ENCODE measurements at places on chromosomes 16 and 17.

GRCh38 chr16:55487048-55487803 is 8.2 kb downstream of the MMP2 start:
- DNase-seq: no peak

- DNase-seq: no peak
These were observed 49.7 kb upstream of the ENDOV start for GRCh38 chr17:80365001-80365965.

DNA sequence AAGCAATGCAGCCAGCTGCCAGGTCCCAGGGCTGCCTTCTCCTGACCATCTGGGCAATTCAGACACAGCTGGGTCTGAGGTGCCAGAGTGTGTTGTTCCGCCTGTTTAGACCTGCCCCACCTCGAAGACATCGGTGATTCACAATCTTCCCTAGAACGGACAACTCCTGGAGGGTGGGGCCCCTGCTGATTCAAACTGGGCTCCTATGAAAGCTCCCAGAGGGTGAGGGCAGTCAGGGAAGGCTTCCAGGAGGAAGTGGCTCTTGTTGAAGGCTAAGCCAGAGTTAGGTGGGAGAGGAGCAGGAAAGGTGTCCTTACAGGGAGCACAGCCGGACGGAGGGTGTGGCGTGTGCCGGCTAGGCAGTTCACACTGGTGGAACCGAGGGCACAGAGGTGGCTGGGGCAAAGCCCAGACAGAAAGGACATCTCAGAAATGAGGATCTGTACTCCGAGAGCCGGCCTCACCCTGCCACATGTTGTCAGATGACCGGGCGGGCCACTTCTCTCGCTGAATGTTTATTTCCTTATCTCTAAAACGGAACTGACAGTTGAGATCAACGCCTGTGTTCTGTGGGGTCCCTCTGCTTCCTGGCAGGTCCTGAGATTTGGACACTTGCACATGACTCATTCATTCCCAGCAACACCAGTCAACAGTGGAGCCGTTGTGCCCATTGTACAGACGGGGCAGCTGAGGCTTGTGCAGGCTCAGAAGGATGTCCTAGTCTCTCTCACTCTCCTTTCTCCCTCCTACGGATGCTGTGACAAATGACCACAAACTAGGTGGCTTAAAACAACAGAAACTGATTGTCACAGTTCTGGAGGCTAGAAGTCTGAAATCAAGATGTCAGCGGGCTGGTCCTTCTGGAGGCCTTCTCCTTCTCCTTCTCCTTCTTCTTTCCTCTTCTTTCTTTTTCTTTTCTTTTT is 26.9 kb upstream of the LITAF start:
- DNase-seq: peak; percentile 70

- DNase-seq: no peak
These were observed 95.6 kb downstream of the NPIPB11 start for GRCh38 chr16:29310852-29311314.

Data from trophoblast cell (in vitro differentiated cells and primary cell).